CD4-positive, alpha-beta T cell (primary cell): ENCODE measurements at places on chromosomes 6 and 20. TPM values are rescaled to one million over a fixed set of nuclear protein-coding genes. Genes with fewer than 3 reads are reported as not detected.
A peak's percentile ranks its signal among the peaks of the same experiment; 100 is the strongest.

Gene DDX43
- 2.2 TPM for total RNA-seq

Gene C6orf52
- total RNA-seq, result not detected

Gene GRIK2
- not detected for total RNA-seq

GRCh38 chr20:40494248-40494647, 194.8 kb downstream of the MAFB start:
- no peak for DNase-seq

DNA sequence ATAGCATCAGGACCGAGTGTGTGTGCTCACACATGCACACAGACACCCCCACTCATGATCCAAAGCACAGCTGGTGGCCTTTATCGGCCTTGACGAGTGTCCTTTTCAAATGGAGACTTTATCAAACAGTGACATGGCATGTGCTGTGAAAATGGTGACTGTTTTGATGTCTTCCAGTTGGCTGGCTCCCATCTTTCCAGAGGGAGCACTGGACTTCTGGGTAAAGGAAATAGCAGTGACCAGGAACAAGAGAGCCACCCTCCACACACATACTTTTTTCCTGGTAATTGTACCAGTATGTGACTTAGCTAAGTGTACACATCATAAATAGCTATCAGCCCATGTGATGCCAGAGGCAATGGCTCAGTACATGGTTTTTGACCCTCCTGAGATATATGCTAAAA, 52.7 kb downstream of the ZDHHC14 start:
- no peak for DNase-seq

Gene HLA-DMB
- 4.6 TPM for total RNA-seq

GRCh38 chr6:30258204-30258603, 45.0 kb upstream of the TRIM26 start:
- DNase-seq, result peak; percentile 16

DNA sequence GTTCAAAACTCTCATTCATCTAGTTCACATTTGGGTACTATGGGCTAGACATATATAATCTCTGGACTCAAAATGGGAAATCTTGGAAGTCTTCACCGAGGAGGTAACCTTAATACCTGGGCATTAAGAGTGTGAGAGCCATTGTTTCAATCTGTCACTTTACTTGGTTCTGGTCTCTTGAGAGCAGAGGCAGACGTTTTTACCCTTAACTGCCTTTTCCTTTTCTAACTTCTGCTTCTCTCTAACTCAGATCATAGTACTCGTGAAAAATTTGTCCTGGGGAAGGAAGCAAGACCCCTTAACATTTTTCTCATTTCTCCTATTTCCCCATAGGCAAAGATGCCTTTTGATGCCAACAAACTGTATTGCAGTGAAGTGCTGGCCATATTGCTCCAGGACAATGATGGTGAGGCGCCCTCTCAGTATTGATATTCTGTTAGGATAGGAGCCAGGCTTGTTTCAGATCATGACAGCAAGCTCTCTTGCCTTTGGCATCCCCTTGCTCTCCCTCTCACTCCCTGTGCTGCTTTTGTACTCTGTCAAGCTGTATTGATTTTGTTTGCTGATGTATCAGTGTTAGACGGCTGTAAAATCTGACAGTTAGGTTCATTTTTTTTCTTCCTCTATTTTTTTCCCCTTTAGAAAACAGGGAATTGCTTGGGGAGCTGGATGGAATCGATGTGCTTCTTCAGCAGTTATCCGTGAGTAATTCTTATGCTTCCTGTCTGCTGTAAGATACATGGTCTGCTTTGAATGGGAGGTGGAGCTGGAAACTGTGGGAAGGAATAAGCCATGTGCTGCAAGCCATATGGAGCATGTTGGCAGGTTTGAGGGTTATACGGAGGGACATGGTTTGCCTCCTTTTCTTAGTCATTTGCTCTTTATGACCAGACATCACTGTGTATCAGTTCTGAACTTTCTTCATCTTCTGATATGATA, 83.5 kb downstream of the CTNNBL1 start:
- DNase-seq, result no peak

Gene CASS4
- 37.0 TPM for total RNA-seq
